ENCODE measurements at places on chromosomes 3 and 15.

GRCh38 chr3:167866331-167866730, 130.8 kb downstream of the SERPINI1 start:
- no peak for DNase-seq

- DNase-seq = no peak
These were observed 22.2 kb upstream of the TXNRD3 start for GRCh38 chr3:126676919-126677705.

DNA sequence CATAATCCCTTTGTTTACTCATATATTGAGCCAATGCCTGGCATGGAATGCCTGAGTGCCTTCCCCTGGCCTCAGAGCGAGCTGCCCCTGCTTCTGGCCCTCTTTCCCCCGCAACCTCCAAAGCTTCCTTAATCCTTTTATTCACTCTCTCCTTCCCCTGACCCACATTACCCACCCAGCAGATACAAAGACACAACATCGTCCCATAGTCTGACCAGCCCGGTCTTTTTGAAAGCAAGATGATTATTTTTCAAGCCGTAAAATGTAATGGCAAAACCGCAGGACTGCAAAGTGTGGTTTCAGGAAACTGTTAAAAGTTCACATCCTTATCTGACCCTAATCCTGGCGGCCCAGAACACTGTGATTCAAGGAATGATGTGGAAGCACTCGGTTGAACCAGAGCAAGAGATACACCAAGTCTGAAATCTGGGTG, 78.4 kb upstream of the LRTM1 start:
- peak; percentile 61 for DNase-seq

DNA sequence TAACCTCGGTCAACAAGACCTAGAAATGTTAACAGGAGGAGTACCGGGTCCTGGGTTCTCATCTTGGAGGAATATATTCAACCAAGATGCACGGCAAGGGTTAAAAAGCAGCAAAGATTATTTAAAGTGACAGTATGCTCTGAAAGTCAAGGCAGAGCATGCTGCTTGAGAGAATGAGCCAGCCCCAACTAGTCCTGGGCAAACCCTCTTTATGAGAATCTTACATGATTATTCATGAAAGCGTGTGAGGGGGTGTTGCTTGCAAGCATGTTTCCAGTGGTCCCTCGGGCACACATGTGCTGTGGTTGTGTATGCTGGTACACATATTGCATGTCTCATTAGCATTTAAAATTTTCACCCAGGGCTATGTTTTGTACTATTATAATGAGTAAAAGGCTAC, 1445.6 kb downstream of the SI start:
- DNase-seq = no peak

DNA sequence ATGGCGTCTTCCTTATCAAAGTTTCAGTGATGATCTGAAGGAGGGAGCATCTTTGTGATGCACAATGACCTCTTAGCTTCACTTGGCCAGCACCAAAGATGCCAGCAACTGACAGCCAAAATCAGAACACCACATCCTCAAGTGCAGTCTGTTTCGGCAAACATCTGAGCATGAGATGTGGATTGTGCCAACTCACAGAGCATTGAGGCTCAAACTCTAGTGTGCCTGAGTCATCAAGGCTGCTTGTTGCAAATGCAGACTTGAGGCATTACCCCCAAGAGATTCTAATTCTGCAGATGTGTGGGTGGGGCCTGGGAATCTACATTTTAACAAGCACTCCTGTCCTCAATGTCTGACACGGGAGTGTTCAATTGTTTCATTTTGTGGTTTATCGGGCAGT, 35.8 kb downstream of the ABHD5 start:
- DNase-seq = peak; percentile 23

- peak; percentile 88 for DNase-seq
These were observed 268.4 kb upstream of the ROPN1 start for GRCh38 chr3:124260206-124260915.

DNA sequence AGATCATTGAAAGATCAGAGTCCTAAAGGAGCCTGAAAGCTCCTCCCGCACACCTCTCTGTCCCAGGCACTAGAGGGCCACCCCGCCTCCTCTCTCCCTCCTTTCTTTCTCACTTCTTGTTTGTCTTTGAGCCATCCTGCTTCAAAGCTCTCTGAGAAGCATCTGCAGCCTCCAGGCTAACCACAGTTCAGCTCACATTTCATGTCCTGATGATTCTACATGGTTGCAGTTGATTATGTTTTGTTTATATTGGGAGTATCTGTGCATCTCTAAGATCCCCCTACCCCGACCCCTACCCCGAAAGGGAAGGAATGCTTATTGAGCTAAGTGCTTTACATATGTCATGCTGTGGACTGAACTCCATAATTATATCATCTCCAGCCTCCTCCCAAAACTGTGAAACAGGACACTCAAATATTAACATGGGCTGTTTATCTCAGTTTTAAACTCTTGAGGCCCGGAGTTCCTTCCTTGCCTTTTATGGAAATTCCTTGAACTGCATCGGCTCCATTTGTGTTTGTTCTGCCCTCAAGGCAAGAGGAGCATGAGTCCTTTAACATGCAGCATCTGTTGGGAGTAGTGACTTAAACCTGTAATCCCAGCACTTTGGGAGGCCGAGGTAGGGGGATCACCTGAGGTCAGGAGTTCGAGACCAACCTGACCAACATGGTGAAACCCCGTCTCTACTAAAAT, 30.9 kb downstream of the MGLL start:
- DNase-seq = peak; percentile 81

GRCh38 chr15:67033571-67034044, 31.8 kb upstream of the SMAD3 start:
- no peak for DNase-seq

- no peak for DNase-seq
These were observed 231.0 kb upstream of the RASGRP1 start for GRCh38 chr15:38795471-38796245.

- DNase-seq = no peak
These were observed 416.6 kb upstream of the WNT5A start for GRCh38 chr3:55903680-55904079.

- DNase-seq = no peak
These were observed 77.5 kb downstream of the TBC1D5 start for GRCh38 chr3:17664923-17665322.

DNA sequence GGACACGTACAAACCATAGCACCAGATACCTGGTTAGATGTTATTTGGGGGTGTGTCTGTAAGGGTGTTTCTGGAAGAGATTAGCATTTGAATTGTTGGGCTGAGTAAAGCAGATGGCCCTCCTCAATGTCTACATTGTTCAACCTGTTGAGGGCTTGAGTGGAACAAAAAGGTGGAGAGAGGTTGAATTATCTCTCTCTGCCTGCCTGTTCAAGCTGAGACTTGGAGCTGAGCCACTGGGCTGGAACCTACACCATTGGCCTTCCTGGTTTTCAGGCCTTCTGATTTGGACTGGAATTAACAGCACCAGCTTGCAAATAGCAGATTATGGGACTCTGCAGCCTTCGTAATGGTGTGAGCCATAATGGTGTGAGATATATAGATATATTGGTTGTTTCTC, 71.3 kb upstream of the CORO2B start:
- DNase-seq = no peak

DNA sequence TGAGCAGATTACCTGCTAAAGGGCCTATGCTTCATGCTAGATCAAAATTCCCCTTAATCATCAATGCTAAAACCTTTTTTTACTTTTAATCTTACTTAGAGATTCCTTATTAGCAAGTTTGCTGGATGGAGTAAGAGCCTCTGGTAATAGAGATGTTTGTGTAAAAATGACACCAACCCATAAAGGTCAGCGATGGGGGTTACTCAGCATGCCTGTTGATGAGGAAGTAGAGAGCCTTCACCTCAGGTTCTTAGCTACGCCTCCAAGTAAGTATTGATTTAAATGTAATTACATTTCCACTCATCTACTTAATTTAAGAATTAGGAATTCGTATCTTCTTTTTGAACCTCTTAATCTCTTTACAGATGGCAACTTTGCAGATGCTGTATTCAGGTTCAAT, 38.8 kb downstream of the DNAJC13 start:
- DNase-seq = no peak

DNA sequence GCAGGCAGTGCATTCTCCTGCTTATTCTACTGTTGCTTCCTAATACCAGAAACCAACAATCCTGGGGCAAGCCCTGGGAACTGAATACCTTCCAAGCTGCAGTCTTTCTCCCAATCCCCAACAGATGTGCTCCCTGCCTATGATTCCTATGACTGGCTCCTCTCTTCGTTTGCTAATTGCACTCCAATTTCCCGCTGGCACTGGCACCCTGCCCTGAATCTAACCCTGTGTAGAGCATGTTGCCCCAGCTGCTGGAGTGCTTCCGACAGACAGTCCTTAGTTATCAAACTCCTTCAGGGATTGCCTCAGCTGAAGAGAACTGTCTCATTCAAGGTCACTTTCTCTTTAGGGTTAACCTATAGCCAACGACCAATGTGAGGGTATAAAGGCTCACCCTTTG, 214.1 kb downstream of the NECTIN3 start:
- DNase-seq = no peak

DNA sequence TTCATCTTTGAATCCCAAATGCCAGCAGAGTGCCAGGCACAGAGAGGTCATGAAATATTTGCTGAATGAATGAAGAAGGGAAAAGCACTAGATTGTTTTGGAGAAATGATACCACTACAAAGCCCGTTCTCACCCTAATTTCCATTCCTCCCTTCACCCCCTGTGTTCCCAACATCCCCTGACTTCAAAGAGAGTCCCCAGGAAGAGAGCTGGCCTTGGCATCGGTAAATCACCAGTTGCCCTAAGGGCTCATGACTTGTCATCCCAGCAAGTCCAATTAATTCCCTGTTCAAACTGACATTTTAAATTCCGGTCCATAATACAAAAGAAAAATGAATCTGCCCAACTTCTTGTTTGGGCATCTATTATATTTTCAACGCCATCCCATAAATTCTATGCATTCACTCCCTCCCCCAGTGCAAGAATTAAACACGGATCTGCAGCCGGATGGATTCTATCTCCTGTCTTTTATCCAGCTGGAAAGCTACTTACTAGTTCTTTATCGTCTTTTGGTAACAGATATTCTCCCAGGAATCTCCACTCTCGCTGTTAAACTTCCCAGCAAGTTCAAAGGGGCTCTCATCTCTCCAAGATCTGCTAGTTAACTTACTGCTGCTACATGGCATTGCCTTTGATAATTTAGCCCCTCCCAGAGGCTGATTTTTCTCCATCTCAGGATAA, 63.9 kb upstream of the TSC22D2 start:
- no peak for DNase-seq

DNA sequence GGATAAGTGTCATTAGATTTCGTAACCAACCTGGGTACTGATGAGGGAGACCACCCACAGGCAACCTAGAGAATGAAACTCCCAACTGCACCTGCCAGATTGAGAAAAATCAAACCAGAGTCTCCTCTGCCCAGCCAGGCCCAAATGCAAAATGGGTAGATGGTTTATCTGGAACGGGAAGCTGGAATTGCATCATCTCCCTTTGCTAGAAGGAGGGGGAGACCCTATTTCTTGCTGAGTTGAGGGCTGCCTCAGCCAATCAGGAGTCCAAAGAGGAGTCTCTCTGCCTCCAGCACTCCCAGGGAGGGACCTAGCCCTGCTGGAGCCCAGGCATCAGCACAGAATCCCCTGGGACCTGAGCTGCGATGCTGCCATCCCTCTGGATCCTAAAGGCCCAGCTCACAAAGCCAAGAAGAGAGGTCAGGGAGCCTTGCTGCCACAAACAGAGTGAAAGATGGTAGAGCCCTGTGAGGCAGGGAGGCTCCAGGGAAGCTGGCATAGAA, 8.1 kb downstream of the RMDN3 start:
- DNase-seq = no peak

GRCh38 chr3:152127058-152127457, 141.7 kb upstream of the MBNL1 start:
- DNase-seq = no peak

DNA sequence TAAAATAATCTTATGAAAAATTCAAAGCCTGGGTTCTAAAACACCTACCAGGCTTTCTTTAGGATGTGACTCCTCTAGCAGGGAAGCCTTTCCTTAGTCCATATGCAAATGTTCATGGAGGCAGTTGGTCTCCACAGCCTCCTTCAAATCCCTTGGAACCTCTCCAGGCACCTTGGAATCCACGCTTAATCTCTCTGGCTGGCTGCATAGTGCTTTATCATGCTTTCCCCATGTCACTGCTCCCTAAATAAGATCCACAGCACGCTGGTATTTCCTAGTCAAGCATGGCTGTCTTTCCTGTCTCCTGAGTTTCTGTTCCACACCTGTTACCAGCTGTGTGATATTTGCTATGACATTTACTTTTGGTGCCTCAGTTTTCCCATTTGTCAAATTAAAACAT, 71.3 kb downstream of the CLSTN2 start:
- DNase-seq = no peak

- DNase-seq = no peak
These were observed 28.9 kb downstream of the TBL1XR1 start for GRCh38 chr3:177168431-177168830.

GRCh38 chr3:23595851-23596250, 209.9 kb upstream of the UBE2E1 start:
- no peak for DNase-seq

GRCh38 chr3:127787071-127787490, 35.2 kb downstream of the MGLL start:
- no peak for DNase-seq

DNA sequence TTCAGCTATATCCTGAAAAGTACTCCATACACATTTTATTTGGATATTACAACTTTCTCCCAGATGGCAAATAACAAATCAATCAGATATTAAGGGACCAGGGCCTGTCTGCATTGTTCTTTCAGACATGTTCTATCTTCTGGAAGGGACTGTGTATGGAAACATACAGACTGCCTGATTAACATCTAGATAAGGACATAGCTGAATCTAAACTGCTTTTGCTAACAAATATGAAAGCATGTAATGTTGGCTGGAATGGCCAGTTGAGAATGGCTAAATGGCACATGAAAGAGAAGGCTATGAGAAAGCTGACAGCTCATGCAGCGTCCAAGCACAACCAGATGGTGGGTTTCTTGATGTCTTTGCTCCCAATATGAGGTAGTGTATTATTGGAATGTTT, 149.4 kb downstream of the CFAP20DC start:
- no peak for DNase-seq

DNA sequence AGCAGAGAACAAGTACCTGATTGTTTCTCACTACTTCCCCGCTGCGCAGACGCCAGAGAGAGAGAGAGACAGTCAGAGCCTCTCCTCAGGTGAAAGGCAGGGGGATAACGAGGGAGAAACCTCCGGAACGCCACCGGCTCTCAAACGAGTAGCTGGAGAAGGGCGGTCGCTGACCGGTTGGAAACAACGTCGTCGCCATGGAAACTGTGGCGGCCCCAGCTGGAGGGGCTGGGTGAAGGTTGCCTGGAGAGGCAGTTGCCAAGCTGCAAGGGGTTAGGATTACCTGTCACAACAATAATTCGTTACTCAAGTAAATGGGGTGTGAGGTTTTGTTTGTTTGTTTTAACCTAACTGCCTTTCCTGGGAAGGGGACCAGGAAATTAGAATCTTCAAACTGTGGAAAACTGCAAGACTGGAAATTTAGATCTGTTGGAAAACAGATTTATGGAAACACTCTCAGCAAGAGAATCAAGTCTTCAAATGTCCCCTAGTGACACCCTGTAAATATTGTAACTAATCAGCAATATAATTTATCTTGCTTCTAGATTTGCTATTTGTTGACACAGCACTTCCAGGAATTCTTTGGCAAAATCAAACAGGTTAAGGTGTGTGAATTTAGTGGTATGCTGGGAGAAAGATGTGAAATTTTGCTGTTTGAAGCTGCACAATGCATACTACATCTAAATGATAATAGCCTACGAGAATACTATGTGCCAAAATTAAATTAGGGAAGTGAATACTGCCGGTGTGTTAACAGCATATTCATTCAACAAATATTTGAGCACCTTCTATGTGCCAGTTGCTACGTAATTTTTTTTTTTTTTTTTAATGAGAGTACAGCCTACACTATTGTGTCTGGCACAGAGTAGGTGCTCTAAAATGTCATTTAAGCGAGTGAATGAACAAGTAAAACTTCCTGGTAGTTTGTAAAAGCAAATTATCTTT, at the start of gene DNAH12:
DNAH12 (minus strand) TSS at position 164 of the 945 bp plus-strand sequence. CDS start 1,474 bp downstream, outside the sequence.
- DNase-seq = peak; percentile 46
